ENCODE measurements at places on chromosomes 16 and 17. TPM values are rescaled to one million over a fixed set of nuclear protein-coding genes. Genes with fewer than 3 reads are reported as not detected.

HOXB5 gene
- polyA plus RNA-seq, result 0.14 TPM

GRCh38 chr16:2473999-2474876 lies 689 bp upstream of the TBC1D24 start:
- DNase-seq, result peak; percentile 65

- DNase-seq, result no peak
These were observed 61.9 kb upstream of the PVALEF start for GRCh38 chr17:81103379-81103778.

PIPOX gene
- 0.48 TPM for polyA plus RNA-seq

GRCh38 chr17:4219241-4219640 lies 44.5 kb downstream of the ANKFY1 start:
- no peak for DNase-seq

DNA sequence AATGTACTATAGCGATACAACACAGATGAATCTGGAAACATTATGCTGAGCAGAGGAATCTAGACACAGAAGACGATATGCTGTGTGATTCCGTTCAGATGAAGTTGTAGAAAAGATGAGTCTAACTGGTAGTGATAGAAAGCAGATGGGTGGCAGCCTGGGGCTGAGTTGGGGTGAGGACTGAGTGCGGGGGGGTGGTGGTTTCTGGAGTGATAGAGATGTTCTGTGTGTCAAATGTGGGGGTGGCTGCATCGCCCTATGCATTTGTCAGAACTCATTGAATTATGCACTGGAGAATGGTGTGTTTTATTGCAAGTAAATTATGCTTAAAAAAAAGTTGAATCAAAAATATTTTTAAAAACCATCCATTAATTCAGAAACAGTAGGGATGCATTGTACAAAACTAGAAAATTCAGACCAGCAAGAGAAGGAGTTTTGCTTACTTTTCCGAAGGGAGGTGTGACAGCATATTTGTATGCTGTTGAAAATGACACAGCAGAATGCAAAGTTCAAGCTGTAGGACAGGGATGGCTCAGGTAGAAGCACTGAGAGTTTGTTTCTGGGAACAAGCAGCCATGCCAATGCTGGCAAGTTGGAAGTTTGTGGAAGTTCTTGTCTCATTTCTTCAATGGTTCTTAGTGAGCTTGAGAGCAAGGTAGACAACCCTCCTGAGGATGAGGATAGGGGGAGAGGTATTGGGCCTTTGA lies 13.0 kb upstream of the DRG2 start:
- DNase-seq, result no peak

ABCC3 gene
- 1.4 TPM for polyA plus RNA-seq

DNA sequence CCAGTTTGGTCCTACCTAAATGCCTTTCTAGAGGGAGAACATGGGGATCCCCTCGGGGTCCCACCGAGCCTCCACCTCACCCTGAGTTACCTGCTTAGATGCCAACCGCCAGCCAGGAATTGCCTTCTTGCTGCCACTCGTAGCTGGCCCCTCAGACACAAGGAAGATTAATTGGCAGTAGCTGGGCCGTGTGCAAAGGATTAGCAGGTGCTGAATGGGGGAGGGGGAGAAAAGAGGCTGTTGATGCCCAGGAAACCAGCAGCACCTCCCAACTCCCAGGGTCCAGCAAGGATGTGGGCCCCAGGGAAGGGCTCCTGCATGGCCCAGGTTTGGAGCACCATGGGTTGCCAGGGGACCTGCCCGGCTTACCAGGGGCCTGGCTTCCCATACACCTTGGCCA lies at the start of gene CNGB1:
TSS of gene CNGB1 (minus strand) at position 159 of the 400 bp plus-strand sequence. CDS start 3,842 bp downstream, outside the sequence.
- DNase-seq, result no peak

- no peak for DNase-seq
These were observed 9.6 kb downstream of the STX1B start for GRCh38 chr16:31000671-31001382.

GRCh38 chr16:2799859-2800226 lies 1.6 kb downstream of the PRSS41 start:
- DNase-seq, result no peak

DNA sequence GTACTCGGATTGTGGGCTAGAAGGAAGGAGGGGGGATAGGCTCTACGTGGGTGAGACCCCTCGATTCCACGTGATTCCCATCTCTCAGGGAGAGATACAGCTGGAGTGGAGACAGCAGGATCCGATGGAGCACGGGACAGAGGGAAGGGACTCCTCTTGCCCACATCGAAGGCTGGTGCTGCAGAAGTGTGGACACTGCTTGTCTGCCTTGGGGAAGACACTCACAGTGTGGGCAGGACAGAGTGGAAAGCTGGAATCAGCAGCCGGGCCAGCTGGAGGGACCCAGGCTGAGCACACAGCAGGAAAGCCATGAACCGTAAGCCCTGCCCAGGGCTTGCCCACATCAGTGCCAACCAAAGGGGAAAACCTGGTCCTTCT lies 42.1 kb upstream of the RPH3AL start:
- no peak for DNase-seq

DNA sequence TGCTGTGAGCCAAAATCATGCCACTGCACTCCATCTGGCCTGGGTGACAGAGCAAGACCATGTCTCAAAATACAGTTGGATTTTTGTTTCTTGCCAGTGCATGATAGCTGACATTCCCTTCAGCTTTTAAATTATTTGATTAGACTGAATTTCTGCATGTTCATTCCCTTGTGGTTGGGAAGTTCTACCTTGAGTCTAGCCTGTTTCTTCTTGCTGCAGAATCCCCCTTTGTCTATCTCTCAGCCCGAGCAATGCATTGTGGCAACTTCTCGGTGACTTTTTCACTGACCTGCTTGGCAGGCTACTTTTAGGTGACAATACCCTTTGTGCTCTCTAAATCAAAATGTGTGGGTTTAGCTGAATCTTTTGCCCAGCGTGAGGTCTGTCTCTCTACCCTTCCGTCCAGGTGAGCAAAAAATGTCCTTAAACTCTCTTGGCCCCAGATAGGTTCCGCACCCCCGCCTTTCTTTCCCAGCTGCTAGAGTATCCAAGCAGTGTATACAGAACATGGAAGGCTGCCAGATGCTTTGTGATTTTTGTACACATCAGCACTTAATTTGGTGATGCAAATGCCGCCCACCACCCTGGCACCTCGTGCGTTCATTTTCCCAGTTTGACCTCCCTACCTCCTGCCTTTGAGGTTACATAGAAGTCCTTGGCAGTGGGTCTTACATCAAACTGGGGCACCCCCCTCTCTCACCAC lies 130.2 kb downstream of the ABCC6 start:
- no peak for DNase-seq

GRCh38 chr16:81473558-81473957 lies 28.9 kb downstream of the CMIP start:
- peak; percentile 74 for DNase-seq

MT1E gene
- polyA plus RNA-seq, result 129 TPM

- no peak for DNase-seq
These were observed 5.4 kb downstream of the ABR start for GRCh38 chr17:1174263-1174880.

- DNase-seq, result no peak
These were observed 115.1 kb upstream of the ANKFN1 start for GRCh38 chr17:56038131-56038530.

TMEM11 gene
- polyA plus RNA-seq, result 46.2 TPM

Data from right cardiac atrium (tissue), 5 donors.